Mucosa of gallbladder (tissue), 1 donor: ENCODE measurements at places on chromosomes 5 and 9. TPM values are rescaled to one million over a fixed set of nuclear protein-coding genes. Genes with fewer than 3 reads are reported as not detected.
A peak's percentile ranks its signal among the peaks of the same experiment; 100 is the strongest.

PCDHB9 gene
- total RNA-seq: 2.1 TPM

CRHBP gene
- 1.5 TPM for total RNA-seq

SMIM33 gene
- 0.17 TPM for total RNA-seq

- no peak for DNase-seq
Measured at GRCh38 chr9:79000230-79001002, 571.3 kb upstream of the TLE4 start.

- DNase-seq: no peak
Measured at GRCh38 chr5:83149671-83150070, 72.3 kb downstream of the XRCC4 start.

DNA sequence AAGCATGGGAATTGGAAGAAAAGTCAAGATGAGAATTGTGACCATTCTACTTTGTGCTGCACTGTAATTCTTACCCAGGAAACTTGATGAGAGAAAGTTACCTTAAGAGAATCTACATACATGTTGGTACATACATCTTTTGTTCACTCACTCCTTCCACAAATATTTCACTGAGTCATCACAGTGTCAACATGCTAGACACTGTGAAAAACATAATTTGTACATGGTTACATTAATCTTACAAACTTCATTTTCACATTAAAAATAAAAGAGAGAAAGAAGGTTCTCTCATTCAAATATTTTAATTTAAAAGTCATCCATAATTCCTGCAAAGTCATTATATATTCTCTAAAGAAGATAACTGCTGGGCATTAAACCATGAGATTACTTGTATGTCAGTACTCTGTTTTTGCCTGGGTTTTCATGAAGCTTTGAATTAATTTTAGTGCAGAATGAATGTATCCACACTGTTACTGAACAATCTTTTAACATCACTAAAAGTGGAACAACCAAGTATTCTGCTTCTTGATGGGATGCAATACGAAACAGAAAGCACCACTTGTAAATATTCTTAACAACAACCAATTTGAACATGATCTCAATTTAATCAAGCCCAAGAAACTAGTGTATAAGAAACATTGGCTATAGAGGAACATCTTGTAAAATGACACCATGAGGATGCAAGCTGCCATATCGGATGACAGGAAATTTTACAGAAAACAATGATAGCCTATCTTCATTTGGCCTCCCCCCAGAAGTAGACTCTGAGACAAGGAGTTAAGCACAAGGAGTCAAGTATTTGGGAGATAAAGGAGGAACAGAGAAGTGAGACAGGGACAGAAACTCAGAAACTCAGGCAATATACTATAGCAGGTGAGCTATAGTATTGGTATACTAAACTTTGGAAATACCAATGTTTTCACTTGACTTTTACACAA, 28.4 kb downstream of the ERP44 start:
- no peak for DNase-seq

MSANTD3 gene
- 14.9 TPM for total RNA-seq

LCN9 gene
- not detected for total RNA-seq

DNA sequence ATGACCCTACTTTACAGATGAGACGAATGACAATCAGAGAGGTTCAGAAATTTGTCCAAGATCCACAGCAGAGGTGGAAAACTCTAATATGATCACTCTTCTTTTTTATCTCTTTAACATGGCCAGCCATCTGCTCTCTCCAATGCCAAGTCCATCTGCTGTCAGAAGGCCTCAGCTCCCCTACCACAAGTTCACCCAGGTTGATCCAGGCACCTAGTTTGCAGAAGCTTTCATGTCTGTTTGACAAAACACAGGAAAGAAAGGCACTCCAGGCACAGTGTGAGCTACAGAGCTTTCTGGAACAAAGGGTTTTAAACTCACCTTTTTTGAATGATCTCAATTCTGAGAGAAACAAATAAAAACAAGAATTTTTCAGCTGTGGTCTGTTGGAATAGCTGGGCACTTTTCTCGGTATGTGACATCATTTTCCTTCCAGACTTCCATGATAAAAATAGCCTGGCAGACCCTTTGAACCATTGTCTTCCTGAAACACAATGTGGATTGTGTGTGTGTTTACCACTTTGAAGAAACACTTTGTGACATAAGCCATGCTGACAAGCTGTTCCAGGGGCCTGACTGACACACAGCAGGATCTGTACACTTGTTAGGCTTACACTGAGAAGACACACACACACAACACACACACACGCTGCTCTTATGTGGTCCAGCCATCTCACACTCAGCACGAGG, 214.3 kb downstream of the AGTPBP1 start:
- no peak for DNase-seq

DNA sequence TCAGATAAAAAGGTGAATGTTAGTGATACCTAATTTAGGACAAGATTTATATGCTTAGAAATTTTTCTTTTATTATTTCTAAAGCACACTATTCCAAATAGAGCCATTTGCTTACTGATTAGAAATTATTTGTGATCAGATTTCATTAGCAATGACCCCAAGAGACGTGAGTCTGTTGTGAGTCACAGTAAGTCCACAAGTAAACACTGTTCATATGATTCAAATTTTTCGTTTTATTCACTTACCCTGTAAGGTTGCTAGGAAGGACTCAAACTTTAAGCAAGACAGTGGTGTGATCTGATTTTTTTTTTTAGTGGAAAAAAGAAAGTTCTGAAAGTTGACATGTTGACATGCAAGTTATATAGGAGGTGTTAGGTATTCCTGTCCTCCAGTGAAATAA, 1.2 kb downstream of the CARD6 start:
- no peak for DNase-seq

GRCh38 chr5:113495422-113495841, 7.2 kb upstream of the MCC start:
- no peak for DNase-seq

DNA sequence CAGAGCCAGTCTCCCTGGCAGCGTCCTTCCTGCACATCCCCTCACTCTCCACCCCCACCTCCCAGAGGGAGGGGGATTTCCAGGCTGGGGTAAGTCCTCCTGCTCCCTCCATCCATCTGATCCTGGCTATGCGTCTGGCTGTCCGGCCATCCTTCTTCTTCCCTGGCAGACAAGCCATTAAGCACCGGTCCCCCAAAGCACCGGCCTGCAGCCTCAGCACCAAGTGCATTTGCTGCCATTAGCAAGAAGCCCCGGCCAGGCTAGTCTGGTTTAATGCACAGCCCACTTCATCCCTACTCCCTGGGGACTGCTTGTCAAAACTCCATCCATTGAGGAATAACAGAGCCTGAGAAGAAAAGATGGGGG, 208.7 kb upstream of the IER5L start:
- DNase-seq: no peak

PCDHA8 gene
- 0.49 TPM for total RNA-seq

- DNase-seq: no peak
Measured at GRCh38 chr5:152990217-152990616, 500.3 kb upstream of the GRIA1 start.

DNA sequence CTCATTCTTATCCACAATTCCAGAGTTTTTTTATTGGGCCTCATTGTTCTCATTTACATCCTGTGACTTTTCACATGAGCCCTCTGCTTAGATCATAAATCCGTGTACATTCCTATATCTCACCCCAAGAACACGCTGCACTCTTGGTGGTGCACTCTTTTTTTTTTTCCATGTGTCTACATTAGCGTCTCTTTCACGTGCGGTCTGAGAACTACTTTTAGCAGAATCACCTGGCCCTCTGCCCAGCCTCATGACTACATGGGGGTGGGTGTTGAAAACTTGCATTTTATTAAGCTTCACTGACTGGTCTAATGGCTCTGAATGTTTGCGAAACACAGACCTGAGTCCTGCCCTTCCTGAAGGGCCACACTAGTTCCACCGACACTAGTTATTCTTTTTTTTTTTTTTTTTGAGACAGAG, 18.6 kb downstream of the C9orf57 start:
- DNase-seq: peak; percentile 70

ZNF883 gene
- 4.5 TPM for total RNA-seq

DNA sequence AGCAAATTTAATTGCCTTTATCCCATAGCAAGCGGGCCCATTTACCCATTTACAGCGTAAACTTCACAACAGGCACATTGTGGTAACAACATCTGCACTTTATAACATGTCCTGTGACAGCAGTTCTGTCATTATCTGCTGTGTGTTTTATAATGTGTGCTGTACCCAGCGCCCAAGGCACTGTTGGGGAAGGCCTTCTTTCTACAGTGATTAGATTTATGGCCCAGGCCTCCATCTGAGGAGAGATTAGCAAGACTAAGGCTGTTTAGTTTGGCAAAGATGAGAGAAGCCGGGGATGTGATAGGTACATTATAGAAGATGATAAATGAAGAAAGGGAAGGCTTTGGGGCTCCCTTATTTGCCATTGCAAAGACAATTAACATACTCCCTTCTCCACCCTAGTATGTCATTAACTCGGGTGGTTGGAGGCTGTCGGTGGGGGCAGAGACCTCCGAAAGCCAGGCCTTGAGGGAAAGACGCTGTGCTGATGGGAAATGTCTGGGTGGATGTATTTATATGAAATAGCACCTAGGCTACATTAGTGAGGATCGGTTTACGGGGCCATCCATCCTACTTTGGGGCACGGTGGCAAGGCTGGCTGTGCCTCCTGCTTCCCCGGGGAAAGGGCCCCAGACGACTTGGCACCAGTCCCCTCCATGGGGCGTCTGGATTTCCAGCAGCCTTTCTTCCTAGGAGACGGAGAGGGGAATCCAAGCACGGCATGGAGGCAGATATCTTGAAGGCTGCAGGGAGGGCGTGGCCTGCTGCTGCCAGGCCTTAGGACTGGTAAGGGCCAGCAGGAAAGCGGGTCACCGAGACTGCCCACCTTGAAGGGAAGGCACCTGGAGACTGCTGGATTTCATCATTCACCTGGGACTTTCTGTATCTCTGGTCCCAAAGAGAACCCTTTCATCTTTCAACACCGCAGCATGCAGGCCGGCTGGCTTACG, 64.3 kb upstream of the PTCH1 start:
- no peak for DNase-seq

PCA3 gene
- total RNA-seq: not detected

GRCh38 chr9:105854783-105855724, 160.7 kb downstream of the TMEM38B start:
- DNase-seq: no peak

- DNase-seq: no peak
Measured at GRCh38 chr5:128667152-128667551, 129.1 kb upstream of the FBN2 start.

GRCh38 chr5:154849791-154850201, 607 bp downstream of the FAXDC2 start:
- no peak for DNase-seq

- no peak for DNase-seq
Measured at GRCh38 chr5:149724130-149724840, 5.8 kb upstream of the PPARGC1B start.

DNA sequence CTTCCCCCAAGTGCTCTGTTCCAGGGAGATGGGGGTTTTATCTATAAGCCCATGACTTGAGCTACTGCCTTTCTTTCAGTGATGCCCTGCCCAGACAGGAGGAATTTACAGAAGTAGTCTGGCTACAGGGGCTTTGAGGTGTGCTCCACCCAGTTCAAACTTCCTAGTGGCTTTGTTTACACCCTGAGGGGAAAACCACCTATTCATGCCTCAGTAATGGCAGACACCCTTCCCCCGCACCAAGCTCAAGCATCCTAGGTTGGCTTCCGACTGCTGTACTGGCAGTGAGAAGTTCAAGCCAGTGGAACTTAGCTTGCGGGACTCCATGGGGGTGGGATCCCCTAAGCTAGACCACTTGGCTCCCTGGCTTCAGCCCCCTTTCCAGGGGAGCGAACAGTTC, 154.6 kb downstream of the IZUMO3 start:
- DNase-seq: no peak

DNA sequence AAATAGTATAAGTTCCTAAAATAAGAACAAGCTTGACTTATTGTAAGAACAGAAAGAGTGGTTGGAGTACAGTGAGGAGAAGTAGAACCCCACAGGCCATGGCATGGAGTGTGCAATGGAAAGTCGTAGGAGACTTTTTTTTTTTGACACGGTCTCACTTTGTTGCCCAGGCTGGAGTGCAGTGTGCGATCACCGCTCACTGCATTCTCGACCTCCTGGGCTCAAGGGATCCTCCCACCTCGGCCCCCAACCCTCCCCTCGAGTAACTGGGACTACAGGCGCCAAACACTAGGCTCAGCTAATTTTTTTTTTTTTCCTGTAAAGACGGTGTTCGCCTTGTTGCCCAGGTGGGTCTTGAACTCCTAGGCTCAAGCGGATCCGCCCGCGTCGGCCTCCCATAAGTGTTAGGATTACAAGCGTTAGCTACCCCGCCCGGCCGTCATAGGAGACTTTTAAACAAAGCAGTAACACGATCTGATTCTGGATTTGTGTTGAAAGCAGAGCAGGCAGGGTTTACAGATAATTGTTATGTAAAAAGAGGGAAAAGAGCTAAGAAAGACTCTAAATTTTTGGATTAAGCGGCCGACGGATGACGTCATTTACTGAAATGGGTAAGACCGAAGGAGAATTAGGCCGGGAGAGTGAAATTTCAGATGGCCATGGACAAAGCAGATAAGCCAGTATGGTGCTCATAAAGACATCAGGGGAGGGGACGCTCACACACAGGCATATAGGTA, 752 bp downstream of the TSTD2 start:
- peak; percentile 46 for DNase-seq

DNA sequence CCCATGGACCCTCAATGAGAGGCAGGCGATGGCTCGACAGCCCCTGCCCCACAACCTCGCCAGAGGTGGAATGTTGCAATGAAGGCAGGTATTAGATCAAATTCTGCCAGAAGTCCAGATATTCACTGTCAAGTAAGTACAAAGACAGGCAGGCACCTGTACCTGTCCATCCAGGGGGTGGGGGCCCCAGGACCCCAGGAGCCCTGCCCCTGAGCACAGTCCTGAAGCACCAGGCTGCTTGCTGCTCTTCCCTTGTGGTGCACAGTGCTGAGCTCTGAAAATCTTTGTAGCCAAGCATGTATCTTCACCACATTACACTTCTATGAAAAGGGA, 26.2 kb upstream of the HMCN2 start:
- DNase-seq: no peak

DNA sequence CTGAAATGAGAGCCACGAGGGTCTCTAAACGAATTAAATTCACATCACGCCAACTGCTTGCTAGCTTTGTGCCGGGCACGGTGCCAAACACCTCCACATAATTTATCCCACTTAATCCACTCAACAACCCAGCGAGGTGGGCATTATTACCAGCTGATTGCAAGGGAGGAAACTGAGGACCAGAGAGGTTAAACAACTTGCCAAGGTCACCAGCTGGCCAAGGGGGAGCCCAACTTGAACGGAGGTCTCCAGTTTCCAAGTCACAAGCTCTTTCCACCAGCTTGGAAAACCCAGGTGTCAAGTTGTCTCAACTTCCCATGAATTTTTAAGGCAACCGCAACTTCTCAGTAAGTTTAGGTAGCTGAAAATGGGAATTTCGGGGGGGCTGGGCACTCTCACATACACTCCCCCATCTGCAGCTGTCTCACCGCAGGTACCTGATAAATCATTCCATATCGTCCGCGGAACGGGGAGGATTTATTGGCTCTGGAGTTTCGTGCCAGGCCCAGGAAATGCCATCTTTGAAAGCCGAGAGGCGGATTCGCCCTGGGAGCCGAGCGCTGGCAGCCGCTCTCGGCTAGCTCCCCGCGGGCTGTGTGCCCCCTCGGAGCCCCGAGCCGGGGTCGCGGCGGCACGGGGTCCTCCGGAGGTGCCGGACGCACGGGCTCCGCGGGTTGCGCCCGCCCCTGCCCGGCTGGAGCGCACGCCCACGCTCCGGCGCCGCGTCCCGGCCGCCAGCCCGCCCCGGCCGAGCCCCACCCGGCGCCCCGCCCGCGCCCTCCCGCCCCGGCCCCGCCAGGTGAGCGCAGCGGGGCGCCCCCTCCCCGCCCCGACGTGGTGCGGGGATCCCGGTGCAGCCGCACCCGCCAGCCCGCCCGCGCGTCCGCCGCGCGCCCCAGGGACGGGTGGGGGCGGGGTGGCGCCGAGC, 617 bp downstream of the PTPN3 start:
- no peak for DNase-seq
